ENCODE measurements at places on chromosomes 2 and 18.
A peak's percentile ranks its signal among the peaks of the same experiment; 100 is the strongest.

DNA sequence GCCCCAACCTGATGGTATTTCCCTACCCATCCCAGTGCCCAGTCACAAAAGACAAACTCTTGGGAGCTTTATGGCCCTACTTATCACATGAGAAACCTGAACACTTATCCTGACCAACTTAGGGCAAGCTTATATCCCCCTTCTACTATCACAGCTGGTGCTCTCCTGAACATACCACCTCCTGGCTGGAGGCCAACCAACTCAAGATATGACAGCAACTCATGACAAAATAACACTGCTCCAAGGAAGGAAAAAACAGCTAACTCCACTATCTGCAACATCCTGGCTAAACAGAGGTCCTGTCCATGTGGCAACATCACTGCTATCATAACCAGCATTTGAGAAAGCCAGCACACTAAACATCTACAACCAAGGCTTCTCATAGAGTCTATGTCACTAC, 20.9 kb upstream of the CLASP1 start:
- DNase-seq: no peak

DNA sequence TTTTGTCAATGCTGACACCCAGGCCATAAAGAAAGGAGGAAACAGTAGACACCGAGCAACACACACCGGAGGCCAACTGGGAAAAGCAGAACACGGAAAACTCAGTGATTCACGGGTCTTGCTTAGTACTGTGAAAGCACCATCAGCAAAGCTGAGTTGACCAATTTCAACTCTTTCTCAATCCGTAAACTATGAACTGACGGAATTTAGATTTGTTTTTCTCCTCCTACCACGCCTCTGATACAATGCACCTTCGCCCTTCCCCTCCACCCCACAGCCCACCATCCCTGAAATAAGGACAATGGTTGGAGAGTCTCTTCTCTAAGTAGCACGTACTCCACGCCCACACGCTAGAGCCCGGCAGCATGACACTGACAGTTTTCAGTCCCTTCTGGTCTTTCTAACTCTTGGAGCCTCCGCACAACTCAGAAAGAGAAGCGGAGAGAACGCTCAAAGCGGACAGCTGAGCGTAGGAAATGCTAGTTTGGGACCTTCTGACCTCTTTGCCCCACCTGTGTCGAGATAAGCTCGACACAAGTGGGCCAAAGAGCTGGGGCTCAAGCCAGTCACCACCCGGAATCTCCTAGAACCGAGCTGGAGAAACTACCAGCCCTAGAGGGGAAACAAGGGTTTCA, 669 bp downstream of the LNPK start:
- peak; percentile 18 for DNase-seq

- peak; percentile 85 for DNase-seq
These were observed 1.9 kb downstream of the TLX2 start for GRCh38 chr2:74515981-74516633.

DNA sequence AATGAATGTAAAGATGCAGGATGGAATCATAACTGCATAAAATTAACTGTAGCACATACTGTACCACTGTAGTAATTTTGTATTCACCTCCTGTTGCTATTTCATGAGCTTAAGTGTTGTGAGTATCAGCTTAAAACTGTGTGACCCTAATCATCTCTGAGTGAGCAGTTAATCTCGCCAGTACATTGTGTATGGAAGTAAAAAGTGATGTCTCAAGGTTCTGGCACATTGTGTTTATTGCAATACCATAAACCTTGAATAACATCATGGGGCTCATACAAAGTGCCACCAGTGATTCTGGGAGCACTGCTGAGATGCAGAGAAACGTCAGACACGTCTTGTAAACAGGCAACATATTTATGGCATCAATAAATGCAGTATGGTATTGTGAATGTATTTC, 124.5 kb downstream of the PMAIP1 start:
- DNase-seq: no peak

DNA sequence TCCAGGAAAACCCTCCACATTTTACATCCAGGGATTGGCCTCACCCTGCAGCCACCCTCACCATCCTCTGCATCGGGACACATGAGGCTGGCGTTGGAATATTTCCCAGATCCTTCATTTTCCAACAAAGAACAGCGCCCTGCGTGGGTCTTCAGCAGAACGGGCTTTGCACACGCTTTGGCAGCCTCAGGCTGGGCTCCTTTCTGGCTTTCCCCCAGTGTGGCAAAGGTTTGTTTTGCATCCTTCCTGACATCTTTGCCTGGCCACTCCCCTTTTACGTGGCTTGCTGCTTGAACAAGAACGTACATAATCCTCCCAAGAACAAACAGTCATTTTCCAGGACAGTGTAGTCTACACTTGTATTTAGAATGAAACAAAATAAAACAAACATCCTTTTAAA, 25.6 kb upstream of the GREB1 start:
- DNase-seq: no peak

DNA sequence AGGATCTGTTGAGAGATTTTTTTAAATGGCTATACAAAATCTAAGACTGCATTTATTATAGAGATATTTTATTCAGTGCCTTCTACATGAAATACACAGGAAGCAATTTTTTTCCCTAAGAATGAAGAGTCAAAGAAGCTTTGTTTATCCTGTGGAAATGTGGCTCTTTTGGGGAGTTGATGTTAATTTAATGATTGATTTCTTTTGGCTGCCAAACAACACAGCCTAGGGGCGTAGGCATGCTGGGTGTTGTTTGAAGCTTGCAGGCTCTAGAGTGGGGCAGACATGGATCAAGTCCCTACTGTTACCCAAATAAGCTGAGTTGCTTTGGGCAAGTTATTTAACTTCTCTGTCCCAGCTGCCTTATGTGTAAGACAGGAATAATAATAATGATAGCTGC, 21.1 kb upstream of the PLEK start:
- peak; percentile 45 for DNase-seq

GRCh38 chr18:28175150-28175929, 1.6 kb downstream of the CDH2 start:
- DNase-seq: peak; percentile 76

- DNase-seq: no peak
These were observed 56.3 kb downstream of the SLC25A12 start for GRCh38 chr2:171837736-171838135.

DNA sequence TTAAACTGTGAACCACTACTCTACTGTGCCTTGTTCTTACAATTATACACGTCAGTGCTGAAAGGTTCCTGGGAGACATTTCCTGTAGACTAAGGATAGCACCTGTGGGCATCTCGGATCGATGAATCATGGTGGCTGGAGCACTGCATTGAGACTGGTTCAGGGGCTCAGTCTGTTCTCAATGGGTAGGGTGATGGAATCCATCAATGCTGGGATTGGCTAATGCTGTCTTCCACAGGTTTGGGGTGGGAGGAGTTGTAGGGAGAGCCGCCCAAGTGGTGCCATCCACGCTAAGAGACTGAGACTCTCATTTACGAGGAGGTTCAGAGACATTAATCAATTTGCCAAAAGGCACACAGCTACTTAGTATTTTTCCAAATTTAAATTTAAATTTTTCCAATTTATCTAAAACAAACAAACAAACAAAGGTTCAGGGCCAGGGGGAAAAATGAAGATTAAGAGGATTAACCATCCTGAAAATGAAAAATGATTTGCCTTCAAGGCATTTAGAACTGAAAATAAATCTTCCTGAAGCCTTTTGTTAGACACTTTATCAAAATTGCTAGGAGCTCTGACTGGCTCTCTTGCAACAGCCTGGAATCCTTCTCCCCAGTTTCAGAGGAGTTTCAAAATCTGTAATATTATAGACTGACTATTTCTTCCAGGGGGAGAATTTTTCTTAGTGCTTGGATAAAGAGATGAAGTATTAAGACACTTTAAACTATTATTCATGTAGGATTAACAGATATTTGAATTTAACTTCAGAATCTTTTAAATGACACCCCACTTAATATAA, 359.2 kb downstream of the TGIF1 start:
- no peak for DNase-seq

Measured in ELF-1 (cell line).